HEK293T (cell line): ENCODE measurements at places on chromosomes 1 and 21.

- no peak for DNase-seq
Observed at GRCh38 chr1:220067269-220068204, 21.2 kb upstream of the EPRS1 start.

DNA sequence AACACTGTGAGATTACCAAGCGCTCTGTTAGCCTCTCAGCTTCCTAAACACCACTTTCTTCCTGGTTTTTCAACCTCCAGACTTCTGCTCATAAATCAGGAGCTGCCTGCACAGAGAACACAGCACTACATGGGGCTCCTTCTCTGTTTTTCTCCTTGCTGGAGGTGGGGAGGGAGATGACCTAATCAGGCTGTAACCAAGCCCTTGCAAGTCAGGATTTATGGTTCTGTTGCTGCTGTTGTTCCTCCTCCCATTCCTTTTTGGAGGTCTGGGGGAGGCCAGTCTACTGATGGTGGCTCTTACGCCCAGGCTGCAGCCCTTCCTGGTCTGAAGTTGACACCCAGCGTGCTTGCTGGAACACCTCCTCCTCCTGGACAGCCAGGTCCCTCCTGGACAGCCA lies 80.9 kb upstream of the AJAP1 start:
- no peak for DNase-seq

GRCh38 chr1:70061231-70061630 lies 144.1 kb downstream of the LRRC40 start:
- DNase-seq = no peak

GRCh38 chr1:53655931-53656746 lies 82.8 kb downstream of the GLIS1 start:
- DNase-seq = no peak

- no peak for DNase-seq
Observed at GRCh38 chr1:59007429-59007819, 223.6 kb upstream of the JUN start.

DNA sequence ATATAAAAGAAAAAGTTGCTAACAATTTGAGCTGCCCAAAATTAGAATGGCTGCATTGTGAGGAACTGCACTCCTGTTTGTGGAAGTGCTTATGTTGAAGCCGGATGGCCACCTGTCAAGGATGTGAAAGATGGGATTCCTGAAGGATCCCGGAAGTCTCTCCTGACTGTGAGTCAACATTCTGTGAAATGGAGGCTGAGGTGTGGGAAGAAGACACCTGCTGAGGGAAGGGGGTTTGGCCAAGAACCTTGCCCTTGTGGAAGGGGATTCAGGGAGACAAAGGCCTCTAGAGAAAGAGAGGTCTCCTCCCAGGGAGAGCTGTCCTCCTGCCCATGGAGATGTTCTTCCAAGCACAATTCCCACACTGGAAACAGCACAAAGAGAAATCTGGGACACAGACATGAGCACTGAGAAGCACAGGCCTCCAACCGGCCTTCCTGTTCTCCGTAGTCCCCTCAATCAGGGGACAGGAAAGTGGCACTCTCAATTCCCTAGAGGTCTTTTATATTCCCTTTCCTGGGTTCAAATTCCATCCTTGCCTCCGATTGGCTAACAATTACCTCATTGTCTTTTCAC lies 70.5 kb downstream of the CD2 start:
- no peak for DNase-seq

DNA sequence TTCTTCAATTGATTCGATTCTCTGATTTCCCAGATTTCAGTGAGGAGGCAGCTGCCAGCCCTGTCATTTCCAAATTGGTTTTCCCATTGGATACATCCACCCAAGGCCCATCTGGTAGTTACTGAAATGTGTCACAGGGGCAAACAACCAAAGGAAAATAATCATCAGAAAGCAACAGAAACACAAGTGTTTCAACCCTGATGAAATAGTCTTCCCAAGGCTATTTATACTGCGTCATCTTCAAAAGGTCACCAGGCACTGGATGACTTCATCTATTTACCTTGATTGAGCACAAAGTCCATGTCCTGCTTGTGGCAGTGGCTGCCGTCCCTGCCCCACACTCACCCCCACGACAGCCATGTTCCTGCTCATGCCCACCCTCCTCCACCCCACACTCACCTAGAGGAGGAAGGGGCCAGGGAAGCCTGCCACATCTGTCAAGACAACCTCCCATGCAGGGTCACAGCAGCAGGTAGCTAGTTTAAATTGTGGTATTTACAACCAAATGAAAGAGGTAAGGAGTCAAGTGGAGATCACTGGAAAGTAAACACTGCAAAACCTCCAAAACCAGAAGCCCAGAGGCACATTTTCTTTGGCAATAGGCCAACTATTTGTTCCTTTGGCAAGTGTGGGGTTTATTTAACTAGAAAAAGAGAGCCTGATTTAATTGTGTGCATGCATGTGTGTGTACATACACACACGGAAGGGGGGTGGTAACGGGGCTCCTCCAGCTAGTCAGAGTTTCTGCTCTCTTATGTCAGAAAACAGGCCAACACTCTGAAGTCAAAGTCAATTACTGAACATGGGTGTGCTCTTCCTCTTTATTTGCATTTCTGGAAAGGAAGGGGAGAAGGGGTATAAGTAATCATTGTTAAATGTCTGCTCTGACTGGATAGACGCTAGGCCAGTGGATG lies 49.5 kb upstream of the RAB4A start:
- DNase-seq = peak; percentile 35

- no peak for DNase-seq
Observed at GRCh38 chr1:234573711-234574299, 36.2 kb downstream of the IRF2BP2 start.

GRCh38 chr1:33854091-33854490 lies 9.8 kb upstream of the HMGB4 start:
- no peak for DNase-seq

DNA sequence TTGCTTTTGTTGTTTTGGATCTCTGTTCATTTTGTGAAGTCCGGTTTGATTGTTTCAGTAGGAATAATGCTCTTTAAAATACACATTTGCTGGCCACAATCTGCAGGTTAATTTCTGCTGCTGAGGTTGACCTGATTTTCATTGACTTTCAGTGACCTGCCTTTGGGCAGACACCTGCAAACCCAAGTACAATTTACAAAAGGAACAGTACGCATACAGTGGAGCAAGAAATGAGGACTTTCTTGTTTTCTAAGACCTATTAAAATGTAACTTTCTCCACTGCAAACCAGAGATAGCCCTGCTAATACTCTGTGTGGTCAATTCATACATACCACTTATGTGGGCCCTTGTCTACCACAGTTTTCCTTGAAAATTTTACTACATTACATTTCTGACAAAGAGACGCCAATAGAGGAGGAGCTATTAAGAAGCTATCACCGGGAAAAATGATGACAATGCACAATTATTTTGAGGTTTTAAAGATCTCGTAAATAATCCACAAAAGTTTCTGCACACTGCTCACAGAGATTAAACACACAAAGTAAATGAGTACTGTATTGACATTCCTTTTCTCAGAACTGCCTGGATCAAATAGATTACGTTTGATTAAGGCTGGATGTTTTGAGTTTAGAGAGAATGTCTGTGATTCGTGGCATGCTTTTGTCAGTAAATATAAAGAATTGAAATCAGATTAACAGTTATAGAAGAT lies 141.9 kb downstream of the SDCCAG8 start:
- no peak for DNase-seq

DNA sequence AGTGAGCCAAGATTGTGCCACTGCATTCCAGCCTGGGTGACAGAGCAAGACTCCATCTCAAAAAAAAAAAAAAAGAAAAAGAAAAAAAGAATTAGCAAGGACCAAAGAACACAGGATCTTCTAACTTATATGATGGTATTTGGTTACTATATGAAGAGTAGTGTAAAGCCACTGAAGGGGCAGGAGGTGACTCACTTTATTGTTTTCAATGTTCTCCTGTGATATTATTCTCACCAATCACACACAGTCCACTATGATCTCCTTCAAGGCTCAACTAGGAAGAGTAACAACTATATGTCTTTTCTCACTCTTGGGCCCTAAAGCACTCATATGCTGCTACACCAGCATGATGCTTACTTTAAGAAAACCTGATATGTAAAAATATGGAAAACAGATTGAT lies 26.7 kb downstream of the RC3H1 start:
- DNase-seq = no peak

GRCh38 chr1:175208773-175209492 lies 16.4 kb upstream of the KIAA0040 start:
- no peak for DNase-seq

GRCh38 chr1:109368464-109368863 lies 29.3 kb downstream of the SORT1 start:
- DNase-seq = no peak

DNA sequence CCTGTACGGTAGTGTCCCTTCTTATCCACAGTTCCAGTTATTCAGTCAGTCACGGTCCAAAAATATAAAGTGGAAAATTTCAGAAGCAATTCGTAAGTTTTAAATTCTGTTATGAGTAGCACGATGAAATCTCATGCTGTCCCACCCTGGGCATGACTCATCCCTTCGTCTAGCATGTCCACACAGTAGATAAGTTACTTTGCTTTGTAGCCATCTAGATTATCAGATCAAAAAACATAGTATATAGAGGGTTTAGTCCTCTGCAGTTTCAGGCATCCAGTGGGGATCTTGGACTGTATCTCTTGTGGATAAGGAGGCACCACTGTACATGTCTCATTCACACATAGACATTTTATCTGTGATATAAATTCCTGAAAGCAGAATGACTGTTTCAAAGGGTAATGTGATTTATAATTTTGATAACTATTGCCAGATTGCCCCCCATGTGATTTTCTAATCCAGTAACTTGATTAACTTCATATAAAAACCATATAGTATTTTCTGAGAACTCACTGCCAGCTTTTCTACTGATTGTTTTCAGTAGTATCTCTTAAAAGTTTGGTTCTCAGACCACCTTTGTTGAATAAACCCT lies 143.3 kb downstream of the DYRK1A start:
- no peak for DNase-seq

- DNase-seq = no peak
Observed at GRCh38 chr1:34125721-34126380, 39.2 kb downstream of the CSMD2 start.

GRCh38 chr1:157025385-157025784 lies 20.2 kb downstream of the ARHGEF11 start:
- no peak for DNase-seq

- DNase-seq = peak; percentile 59
Observed at GRCh38 chr21:25638660-25639550, at the start of gene JAM2. TSS of gene JAM2 (plus strand) at chr21:25639258. CDS start at chr21:25639822, 564 bp downstream.

DNA sequence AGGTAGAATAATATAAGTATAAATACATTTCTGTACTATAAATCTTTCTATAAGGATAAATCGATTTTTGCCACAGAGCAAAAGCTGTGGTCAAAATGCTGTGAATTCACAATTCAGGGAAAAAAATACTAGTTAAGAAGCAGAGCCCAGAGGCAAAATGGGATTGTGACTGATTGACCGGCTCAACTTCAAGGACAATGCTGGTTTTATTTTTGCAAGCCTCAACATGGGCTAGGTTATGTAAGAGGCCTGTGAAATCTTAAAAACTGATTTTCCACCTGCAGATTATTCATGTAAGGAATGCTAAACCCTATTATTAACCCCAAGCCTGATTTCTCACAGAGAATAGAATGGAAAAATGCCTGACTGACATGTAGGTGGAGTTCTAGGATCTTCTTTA lies 155.1 kb downstream of the HHAT start:
- DNase-seq = no peak

DNA sequence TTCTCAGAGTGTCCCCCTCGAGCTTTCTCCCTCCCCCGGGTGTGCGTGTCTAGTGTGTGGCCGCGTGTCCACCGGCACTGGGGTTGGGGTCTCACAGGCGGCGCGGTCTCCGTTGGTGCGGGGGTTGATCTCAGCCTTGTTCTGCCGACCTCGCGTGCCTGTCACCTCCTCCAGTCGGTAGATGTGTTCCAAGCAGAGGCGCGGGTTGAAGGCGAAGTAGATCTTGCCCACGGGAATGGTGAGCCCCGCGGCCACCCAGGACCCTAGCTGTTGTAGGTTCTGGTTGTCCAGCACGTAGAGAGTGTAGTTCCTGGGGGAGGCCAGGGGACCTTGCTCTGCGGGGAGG lies 9.8 kb downstream of the INSRR start:
- no peak for DNase-seq

DNA sequence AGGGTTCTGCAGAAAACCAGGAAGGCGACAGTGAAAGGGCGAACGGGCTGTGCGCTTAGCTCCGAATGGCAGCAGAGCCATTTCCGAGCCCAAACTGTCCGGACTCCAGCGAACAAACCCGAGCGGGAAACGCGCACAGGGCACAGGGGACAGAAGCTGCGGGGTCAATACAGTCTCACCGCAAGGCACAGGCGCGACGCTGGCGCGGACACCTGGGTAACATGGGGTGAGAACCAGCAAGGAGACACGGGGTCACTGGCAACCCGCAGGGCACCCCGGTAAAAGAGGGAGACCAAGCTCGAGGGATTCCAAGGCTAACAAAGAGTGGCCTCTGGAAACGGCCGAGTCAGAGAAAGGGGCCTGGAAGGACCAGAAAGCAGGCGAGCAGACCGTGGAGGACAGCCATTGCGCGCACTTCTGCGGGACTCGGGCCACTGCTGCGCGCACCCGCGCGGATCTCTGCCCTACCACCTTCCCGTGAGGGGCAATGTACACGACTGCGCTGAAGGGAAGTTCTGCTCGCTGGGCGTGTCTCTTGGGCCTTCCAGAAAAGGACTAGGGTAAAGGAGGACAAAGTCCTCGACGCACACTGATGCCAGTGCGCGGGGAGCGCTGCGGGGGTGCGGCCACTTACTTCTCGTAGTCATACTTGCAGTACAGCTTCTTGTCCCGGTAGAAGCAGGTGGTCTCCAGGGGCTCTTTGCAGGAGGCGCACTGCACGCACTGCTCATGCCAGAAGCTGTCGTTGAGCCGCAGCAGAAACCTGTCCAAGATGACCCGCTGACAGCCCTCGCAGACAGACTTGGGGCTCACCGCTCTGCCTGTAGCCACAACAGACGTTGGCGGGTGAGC lies 3.8 kb downstream of the LMX1A start:
- DNase-seq = no peak

GRCh38 chr1:221431068-221431651 lies 310.7 kb downstream of the DUSP10 start:
- DNase-seq = no peak

DNA sequence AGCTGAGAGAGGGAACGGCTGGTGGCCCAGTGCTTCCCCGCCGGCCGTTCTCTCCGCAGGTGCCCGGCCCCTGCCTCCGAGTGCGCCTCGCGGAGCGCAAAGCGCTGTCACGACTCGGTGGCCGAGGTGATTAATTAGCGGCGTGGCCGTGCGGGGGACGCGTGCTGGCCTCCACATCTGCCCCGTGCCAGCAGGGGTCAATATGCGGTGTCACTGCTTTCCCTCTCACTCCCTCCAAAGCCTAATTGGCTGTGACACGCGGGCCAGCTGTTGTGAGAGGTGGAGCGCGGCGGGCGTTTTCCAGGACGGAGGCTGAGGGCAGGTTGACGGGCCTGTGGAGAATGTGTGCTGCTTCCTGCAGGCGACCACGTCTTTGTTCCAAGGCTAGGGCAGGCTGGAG lies 239.0 kb downstream of the LMX1A start:
- DNase-seq = no peak

- peak; percentile 52 for DNase-seq
Observed at GRCh38 chr1:114024049-114024448, 44.8 kb downstream of the OLFML3 start.

DNA sequence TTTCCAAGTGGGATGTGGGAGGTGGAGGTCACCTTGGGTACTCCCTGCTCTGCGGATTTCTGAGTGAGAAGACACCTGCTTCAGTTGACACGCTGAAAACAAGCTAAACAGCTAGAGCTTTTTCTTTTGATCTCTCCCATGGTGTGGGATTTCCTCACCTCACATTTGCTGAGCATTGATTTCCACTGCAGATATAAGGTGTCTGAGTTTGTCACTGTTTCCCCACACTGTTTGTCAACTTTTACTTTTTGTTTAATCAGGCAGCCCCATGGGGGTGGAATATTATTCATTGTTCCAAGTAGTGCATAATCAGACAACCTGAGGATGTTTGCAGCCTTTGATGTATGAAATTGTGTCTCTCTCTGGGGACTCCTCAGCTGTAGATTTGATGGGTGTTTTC lies 49.5 kb downstream of the FASLG start:
- no peak for DNase-seq
